ENCODE measurements at places on chromosomes 6 and 20.

- no peak for DNase-seq
Measured at GRCh38 chr6:4192627-4193026, 57.3 kb upstream of the ECI2 start.

GRCh38 chr20:2759143-2759542, 41.3 kb downstream of the CPXM1 start:
- DNase-seq: no peak

- no peak for DNase-seq
Measured at GRCh38 chr6:77987035-77987384, 334.2 kb downstream of the MEI4 start.

- DNase-seq: no peak
Measured at GRCh38 chr6:130890521-130890971, 63.3 kb downstream of the SMLR1 start.

DNA sequence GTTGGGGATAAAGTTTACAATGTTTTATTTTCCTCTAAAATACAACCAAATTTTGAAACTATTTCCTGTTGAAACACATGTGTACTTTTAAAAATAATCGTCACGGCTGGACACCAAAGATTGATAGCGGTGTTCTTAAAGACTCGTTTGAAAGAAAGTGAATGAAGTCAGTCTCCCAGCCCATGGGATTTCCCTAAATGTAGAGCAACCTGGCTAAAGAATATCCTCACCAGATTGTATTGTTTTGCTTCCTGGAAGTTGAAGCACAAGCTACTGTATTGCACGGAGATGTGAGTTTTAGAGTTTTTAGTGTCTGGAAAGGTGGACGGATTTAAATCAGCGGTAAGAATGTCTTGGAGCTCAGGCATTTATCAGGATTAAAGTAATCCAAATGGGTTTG, 189.5 kb downstream of the THBS2 start:
- no peak for DNase-seq

DNA sequence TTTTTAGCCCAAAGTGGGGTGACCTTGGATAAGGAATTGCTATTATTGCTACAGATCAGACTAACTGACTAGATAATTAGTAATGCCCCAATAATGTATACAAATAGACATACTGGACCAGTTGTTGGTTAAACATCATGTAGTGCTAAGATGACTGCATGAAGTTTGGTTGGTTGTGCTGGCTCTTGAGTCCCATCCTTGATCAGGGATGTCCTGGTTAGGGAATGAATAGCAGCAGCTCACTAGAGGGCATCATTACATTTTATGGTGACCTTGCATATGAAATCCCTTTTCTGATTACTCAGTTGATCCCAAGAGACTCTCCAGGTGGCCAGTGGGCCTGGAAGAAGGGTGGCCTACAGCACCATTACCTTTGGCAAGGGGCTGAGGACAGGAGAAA, 10.9 kb downstream of the TPBG start:
- DNase-seq: peak; percentile 18

- no peak for DNase-seq
Measured at GRCh38 chr6:12584631-12585405, 131.7 kb upstream of the PHACTR1 start.

GRCh38 chr6:21508753-21509152, 84.8 kb upstream of the SOX4 start:
- peak; percentile 25 for DNase-seq

- no peak for DNase-seq
Measured at GRCh38 chr6:143647191-143647590, 30.6 kb upstream of the PHACTR2 start.

DNA sequence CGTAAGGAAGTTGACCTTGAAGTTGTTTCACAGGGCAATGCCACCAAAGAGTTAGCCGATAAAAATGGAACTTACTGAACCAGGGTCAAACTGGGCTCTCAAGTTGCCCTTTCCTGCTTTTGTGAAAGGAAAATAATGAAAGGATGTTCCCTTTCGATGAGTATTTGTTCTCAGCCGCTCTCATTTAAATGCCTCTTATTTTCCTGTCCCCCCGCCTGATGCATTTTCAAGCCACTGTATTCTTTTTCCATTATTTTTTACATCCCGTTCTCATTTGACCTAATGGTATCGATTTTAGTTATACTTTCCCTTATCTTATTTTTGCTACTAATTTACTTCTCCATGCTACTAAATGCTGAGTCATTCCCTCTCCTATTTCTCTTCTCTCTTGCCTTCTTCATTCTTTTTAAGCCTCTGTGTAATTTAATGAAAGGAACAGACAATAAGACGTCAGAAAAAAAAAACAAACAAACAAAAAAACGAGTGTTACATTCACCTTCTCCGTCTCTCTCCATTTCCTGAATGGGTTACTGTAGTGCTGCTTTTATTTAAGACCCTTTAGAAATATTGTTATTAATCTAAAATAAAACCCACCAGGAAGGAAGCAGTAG, 655 bp upstream of the NDUFAF4 start:
- peak; percentile 63 for DNase-seq

GRCh38 chr6:160500639-160501038, 152.5 kb downstream of the SLC22A3 start:
- no peak for DNase-seq

DNA sequence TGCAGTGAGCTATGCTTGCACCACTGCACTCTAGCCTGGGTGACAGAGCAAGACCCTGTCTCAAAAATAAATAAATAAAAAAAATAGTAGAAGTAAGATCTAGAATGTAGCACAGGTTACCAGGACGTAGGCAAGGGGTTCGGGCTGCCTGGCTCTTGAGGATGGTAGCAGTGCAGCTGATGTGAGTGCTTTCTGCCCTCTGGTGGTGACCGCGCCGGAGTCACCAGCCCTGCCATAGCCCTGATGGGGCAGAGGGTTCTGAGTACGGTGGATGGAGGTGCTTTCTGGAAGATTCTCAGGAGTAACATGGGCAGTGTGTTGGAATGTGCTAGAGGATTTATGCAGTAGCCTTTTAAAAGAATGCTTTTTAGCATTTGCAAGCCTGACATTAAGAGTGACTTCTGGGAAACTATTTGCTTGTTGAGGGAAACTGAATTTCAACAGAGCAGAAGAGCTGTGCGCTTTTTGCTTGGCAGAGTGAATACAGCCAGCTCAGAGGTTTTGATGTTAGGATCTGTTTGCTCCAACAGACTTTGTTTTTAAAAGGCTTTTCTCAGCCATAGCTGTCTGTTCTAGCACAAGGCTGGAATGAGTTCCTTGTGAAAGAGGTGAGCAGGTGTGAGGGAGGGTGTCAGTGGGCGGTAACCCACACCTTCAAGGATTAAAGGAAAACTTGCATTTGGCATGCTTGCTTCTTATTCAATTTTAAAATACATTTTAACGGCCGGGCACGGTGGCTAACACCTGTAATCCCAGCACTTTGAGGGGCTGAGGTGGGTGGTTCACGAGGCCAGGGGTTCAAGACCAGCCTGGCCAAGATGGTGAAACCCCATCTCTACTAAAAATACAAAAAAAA, 65.9 kb downstream of the PTPN1 start:
- DNase-seq: peak; percentile 12

DNA sequence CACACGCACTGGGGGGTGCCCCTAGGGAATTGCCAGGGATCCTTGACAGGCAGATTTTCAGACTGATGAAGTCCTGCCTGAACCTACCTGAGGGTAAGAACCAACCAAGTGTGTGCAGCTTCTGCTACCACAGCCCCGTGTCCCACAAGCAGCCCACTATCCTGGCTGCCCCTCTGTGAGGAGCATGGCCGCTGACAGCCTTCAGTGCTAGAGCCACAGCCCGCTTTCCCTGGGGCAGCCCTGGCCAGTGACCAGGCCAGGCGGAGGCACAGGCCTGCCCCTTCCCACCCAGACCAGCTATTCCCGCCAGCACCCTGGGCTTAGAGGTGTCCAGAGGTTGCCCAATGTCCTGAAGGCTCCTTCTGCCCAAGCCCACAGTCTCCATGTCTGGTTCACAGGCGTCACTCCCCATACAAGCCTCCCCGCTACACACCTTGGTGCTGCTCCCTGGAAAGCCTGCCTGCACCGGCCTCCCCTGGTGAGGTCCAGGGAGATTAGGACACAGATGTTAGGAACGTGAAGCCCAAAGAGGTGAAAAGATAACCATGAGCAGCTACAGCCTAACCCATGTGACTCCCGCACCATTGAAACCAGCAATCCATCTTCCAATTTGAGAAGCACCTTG, 207.0 kb downstream of the SYNDIG1 start:
- no peak for DNase-seq

- DNase-seq: no peak
Measured at GRCh38 chr20:63084563-63084927, 77.8 kb upstream of the BHLHE23 start.

DNA sequence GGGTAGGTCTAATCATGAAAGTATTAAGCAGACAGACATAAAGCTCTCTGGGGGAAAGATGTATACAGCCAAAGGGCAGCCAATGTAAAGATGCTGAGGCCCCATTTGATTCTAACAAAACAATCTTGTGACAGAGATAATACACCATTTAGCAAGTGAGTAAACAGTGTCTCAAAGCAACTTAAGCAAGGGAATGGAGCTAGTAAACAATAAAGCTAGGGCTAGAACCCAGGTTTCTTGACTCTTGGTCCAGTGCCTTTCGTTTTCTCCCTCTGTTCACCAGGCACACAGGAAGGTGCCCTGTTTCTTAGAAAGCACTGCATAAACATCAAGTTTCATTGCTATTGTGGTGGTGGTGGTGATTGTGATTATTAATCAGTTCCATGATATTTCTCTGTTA, 5.1 kb downstream of the ELOVL2 start:
- peak; percentile 89 for DNase-seq

GRCh38 chr20:62437927-62438326, 10.6 kb upstream of the RBBP8NL start:
- peak; percentile 54 for DNase-seq

- DNase-seq: no peak
Measured at GRCh38 chr6:2531426-2532215, 219.1 kb downstream of the MYLK4 start.

GRCh38 chr6:66421570-66421969, 714.5 kb upstream of the EYS start:
- no peak for DNase-seq

DNA sequence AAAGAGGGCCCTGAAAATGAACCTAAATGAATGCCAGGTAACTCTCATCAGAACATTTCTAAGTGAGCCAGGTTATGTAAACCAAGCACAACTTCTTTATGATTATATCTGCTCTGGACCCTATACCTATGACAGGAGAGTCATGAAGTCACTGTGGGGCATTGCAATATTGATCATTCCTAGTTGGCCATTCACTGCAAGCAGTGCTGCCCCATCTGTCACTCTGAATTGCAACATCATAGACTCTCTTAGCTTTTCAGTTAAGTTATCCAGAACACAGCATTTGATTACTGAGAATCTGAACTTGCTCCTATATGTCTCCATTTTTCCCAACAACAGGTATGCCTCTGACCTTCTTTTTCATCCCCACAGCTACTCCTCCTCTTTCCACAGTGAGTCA, 3.3 kb downstream of the COL21A1 start:
- peak; percentile 45 for DNase-seq

DNA sequence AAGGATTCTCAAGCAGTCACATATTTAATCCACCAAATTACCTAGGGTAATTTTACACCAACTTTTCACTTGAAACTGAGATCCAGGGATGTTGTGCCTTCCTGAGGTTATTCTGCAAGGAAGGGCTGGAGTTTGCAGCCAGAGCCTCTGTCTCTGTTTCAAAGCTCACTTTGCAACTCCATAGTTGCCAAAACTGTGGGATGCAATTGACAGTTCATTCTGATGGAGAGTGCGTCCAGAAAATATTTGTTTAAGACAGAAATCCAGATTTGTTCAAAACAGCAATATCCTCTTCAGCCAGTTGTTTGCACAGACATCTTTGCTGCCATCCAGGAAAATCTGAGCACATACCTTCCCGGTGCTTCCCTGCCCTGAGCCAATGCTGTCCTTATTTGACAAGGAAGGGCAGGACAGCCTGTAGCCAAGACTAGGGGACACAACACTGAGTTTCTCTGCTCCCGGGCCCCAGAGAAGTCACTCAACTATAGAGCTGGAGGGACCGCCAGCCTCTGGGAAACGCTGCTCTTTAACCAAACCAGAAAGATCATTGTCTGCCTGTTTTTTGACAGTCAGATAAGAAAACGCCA, 297.4 kb downstream of the HIVEP2 start:
- no peak for DNase-seq

DNA sequence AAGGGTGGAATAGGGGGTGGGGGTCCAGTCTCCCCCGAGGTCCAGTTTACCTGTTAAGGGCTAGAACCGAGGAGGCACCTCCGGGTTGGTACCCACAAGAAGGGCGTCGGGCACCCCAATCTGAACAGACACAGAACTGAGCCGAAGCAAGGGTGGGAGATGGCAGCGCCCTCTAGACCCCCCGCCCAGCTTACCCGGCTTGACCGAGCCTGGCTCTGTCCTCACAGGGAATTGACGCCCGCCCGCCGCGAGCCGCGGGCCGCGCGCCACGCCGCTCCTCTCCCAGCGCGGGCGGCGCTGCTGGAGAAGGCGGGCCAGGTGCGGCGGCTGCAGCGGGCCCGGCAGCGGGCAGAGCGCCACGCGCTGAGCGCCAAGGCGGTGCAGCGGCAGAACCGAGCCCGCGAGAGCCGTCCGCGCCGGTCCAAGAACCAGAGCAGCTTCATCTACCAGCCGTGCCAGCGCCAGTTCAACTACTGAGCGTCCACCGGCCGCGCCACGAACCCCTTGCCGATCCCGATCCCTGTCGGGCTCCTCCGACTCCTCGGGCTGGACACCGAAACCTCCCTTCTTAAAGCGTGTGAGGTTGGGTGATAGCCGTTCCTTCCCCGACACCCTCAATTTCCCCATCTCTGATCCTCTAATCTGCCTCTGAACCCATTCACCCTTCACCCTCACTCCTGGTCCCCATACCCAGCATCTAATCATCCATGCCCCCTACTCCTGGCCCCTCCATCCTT, 5.9 kb downstream of the TP53INP2 start:
- peak; percentile 93 for DNase-seq

- no peak for DNase-seq
Measured at GRCh38 chr20:60339738-60340137, 381.5 kb downstream of the CDH26 start.

DNA sequence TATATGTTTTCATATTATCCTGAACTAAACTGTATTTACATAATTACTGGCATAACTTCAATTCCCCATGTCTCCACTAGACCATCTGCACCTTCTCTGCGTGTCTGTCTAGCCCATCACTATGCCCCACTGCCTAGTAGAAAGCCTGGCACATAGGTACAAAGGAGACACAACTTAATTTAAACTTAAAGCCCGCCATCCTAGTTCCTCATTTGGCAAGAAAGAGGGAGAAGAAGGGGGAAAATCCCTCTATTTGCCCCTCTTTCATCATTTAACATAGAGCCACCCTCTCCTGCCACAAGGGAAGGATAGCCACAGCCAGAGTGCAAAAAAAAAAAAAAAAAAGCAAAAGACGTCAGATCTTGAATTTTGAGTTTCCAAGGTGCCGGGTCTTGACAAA, 1.8 kb downstream of the PKIG start:
- DNase-seq: no peak

Measured in NCI-H69 (cell line).